ENCODE measurements at places on chromosomes 11 and 22.

- DNase-seq: no peak
These were observed 35.1 kb upstream of the LRRC10B start for GRCh38 chr11:61473370-61474012.

DNA sequence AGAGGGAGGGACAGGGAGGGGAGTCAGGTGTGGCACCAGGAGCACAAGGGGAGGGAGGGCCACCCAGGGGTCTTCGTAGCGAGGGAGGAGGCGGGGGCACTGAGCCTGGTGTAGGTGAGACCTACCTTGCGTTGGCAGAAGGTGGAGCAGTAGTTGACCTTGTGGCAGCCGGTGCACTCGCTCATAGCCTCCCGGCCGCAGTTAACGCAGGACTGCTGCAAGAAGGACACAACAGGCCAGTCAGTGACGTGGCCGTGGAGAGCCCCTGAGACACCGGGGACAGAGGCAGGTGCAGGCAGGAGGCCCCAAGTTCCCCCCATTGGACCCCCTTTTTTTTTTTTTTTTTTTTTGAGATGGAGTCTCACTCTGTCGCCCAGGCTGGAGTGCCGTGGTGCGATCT is 16.8 kb downstream of the DRD4 start:
- no peak for DNase-seq

DNA sequence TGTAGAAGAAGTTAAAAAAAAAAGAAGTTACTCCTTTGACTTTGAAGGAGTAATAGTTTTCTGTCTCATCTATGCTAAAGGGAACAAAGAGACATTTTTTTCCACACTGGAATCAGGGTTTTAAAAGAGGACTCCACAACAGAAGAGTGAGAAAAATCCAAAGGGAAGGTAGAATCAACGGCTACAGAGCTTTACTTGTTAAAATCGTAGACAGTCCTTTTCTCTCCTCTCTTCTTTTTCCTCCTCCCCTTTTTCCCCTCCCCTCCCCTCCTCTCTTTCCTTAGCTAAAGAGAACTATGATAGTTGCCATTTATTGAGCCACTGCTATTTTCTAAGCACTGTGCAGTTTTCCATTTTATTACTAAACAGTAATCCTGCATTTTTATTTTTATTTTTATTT is 29.2 kb downstream of the DDIAS start:
- DNase-seq: no peak

DNA sequence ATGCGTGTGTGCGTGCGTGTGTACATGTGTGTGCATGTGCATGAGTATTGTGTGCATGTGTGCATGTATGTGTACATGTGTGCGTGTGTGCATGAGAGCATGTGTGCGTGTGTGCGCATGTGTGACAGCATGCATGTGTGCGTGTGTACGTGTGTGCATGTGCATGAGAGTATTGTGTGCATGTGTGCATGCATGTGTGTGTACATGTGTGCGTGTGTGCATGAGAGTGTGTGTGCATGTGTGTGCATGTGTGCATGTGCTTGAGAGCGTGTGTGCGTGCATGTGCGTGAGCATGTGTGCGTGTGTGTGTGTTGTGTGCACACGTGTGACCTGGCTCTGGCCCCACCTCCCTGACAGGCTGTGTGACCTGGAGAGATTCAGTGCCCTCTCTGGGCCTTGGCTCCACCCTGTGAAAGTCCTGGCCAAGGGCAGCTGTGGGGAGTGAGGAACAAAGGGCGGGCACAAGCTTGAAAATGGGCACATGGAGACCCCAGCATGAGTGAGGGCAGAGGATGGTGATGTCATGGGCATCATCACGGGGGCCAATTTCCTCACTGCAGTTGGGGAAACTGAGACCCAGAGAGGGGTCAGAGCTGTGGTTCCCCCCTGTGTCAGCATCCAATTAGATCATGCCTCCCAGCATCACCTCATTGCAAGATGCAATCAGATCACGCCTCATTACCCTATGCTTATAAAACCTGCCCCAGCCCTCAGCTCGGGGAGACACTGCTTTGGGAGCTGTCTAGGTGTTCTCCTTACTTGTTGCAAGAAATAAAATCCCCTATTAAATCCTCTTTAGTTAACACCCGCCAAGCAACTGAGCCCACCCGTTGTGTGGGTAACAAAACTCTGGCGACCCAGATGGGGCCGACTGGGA is 658 bp downstream of the ACY3 start:
- DNase-seq: no peak

GRCh38 chr11:40175980-40176379 is 1283.5 kb downstream of the LRRC4C start:
- no peak for DNase-seq

DNA sequence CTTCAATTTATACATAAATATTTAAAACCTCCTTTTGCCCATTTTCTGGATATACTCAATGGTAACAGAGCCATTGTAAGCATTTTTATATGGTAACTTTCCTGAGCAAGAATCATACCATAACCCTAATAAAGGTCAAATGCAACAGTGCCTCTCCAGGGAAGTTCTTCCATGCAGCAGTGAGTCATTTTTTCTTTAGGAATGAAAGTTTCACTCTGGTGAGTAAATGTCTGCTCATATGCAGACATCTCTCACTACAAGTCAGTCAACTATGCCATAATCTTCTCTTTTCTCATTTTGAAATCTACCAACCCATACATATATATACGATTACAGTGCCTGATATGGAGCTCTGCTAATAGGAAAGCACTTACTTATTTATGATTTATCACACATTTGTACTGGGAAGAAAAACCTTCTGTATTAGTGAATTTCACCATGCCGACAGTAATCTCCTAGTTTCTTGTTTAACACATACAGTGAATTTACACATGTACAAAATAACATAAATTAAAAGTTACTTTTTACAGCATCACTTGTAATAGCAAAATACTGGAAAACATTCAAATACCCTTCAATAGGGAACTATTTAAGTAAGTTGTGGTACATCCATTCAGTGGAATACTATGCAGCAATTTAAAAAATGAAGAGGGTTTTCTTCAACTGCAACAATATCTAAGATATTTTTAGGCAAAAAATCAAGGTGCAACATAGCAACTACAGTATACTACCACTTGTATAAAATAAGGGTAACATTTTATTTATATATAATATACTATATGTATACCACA is 16.0 kb downstream of the STK33 start:
- no peak for DNase-seq

DNA sequence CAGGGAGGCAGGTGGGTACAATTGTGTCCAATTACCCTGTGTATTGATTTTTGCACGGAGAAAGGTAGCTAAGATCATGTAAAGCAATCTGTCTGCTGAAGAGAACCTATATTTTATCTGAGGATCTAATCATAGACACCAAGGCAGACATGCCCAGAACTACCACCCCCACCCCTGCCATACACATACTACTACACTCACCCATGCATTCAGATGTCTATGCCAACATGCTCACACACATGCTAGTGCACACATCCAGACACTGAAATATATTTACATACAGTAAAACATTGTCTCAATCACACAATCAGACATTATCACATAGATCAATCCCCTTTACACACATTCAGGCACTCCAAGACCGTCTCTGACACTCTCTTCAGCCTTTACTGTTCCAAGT is 1.8 kb downstream of the SCN3B start:
- DNase-seq: no peak

DNA sequence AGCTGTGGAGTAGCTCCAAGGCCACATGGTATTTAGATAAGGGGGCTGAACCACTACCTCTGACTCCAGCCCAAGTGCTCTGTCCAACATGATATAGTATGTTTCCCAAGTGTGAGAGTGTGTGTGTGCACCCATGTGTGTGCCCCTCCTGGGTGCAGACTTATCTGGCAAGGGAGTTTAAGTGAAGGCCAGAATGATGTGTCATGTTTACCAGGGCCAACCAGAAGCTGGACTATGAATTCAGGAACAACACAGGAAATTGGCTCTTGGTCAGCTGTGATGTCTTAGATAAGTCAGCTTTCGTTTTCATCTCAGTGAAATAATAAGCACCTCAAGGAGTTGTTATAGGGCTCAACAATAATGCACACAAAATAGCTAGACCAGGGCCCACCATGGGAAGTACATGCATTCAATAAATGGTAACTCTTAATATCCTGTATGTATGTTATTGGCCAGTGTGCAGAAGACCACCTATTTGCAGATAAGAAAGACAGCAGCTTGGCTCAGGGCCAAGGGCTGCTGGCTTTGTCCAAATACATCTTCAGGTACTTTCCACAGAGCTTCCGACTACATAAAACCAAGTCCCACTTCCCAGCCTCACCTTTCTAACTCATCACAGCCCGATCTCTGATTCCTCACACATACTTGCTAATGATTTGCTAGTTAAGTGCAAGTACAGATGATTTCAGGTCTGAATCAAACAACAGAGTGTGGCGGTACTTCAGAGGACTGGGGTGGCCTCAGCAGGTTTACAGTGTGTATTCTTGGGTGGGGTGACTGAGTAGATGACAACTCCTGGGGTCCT is 120.9 kb downstream of the ME3 start:
- no peak for DNase-seq

DNA sequence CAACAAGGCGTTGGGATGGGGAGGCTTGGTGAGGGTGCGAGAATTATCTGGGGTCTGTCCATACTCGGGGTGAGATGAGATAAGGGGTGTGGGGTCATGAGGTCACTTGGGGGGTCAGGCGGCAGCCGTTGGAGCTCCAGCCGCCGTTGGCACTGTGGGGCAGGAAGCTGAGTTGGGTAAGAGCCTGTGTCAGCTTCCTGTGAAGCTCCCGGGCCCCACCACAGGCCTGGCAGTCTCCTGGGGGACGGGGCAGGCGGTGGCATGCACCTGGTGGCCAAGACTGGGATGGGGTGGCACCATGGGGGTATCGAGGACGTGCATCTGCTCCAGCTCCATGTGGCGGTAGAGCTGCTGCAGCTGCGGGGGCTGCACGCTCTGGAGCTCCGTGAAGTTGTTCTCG is 7.1 kb upstream of the MYBPC3 start:
- DNase-seq: peak; percentile 88

GRCh38 chr11:66008468-66009101 is 3.2 kb upstream of the CST6 start:
- DNase-seq: peak; percentile 33

GRCh38 chr11:83140691-83141455 is 16.1 kb upstream of the PCF11 start:
- peak; percentile 55 for DNase-seq

GRCh38 chr11:80284946-80285785 is 844.3 kb upstream of the TENM4 start:
- no peak for DNase-seq

DNA sequence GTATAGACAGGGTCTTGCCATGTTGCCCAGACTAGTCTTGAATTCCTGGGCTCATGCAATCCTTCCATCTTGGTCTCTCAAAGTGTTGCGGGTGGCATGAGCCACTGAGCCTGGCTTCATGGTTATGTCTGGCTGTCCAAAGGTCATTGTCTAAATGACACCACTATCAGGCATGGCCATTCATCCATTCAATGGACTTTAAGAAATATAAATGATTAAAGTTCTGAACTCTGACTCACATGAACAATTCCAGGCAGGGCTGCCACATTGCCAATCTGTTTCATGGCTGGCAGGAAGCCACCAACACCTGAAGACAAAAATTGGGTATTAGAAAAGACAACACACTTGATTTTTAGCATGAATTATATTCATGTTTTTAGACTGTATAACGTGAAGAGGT is 4.1 kb downstream of the RTCB start:
- DNase-seq: no peak

DNA sequence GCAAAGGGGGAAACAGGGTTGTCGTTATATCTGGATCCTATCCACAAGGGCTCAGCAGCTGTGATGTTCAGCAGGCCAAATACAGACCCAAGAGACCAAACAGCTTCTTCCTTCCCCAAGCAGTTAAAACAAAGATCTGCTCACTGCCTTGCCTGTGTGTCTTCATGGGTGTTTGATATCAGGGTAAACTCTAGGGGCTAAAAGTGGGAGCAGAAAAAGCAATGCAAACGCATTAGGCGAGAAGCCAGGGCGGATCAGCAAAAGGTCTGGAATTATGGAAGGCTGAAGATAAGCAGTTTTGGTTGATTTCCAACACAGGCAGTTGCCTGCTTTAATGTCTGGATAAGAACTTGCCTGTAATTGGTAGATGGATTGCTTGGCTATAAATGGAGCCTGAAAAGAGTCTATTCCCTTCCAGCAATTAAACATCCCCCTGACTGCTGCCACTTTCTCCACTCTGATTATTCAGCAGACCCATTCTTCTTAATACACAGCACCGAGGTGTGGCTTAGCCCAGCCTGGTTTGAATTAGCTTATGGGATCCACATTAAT is 126.3 kb downstream of the COMMD9 start:
- no peak for DNase-seq

DNA sequence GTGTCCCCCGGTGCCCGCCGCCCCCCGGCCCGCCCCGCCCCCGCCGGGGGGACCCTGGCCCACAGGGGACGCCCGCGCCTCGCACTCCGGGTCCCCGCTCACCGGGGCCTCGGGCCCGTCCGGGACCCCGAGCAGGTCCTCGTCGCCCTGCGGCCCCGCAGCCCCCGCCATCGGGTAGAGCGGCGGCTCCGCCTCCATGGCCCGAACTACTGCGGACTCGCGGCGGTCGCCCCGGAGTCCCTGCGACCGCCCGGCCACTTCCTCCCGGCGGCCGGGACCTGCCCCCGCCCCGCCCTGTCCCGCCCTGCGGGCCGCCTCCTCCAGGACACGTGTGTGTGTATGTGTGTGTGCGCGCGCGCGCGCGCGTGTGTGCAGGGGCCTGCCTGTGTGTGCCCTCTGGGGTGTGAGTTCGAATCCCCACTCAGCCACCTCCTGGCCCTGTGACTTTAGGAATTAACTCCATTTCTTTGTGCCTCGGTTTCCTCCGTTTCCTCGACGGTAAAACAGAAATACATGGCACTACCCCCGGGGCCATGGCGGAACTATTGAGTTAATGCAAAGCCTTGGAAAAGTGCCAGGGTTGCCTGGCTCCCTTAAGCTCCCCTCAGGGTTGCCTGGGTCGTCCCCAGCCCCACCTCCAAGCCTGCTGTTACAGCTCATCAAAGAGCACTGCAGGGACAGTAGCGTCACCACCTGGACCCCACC is at the start of gene UNC93B1:
Gene UNC93B1, minus strand, starts transcription at position 252 of the 705 bp plus-strand sequence. Its CDS starts 54 bp downstream, at position 198.
- peak; percentile 96 for DNase-seq

DNA sequence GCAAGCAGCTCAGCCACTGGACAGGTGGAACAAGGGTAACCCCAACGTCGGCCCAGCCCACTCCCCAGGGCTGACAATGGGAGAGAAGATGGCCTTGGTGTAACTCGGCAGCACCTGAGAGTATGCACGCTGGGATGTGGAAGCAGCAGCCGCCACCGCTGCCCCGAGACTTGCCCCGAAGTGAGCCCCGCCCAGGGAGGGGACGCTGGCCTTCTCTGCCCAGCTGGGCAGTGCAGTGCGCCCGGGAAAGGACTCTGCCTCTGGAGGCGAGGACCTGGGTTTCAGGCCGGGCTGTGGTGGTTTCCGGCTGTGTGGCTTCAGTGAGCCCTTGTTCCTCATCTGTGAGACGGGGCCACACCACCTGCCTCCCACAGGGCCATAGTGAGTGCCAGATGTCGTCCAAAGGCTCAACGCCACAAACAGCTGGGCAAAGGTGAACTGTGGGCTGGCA is 8.6 kb upstream of the POLDIP3 start:
- DNase-seq: no peak

Measured in NB4 (cell line).